ENCODE measurements at places on chromosomes 7 and 10.

- DNase-seq, result peak; percentile 2
Measured at GRCh38 chr7:4282434-4283223, 399.5 kb upstream of the FOXK1 start.

GRCh38 chr10:129476431-129476830 is 9.4 kb downstream of the MGMT start:
- DNase-seq, result no peak

DNA sequence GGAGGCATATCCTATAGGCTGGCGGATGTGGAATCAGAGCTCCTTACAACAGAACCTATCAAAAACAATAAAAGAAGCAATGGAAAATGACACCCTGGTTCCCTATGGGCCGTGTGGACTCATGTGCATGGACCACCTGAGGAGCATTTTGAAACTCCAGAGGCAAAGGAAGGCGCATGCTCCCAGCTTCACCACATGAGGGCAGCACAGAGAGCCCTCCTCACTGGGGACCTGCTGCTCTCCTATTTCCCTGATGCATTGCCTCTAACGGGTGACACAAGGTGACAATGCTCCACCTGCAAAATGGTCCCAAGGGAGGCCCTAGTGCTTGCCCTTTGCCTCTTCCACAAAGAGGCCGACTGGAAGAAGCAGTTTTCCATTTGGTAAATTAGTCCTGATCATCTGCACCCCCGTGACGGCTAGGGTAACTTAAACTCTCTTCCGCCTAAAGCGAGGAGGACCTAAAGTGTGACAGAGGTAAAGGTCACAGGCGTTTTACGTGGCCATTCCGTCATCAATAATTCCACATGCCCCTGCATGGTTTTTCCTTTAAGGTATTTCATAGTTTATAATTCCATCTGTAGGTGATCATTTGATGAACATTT is 67.7 kb downstream of the GPAM start:
- DNase-seq, result peak; percentile 64

- DNase-seq, result no peak
Measured at GRCh38 chr10:43688348-43688892, 39.7 kb upstream of the ZNF32 start.

Data from GM23248 (cell line).